ENCODE measurements at places on chromosomes 3 and 15.

DNA sequence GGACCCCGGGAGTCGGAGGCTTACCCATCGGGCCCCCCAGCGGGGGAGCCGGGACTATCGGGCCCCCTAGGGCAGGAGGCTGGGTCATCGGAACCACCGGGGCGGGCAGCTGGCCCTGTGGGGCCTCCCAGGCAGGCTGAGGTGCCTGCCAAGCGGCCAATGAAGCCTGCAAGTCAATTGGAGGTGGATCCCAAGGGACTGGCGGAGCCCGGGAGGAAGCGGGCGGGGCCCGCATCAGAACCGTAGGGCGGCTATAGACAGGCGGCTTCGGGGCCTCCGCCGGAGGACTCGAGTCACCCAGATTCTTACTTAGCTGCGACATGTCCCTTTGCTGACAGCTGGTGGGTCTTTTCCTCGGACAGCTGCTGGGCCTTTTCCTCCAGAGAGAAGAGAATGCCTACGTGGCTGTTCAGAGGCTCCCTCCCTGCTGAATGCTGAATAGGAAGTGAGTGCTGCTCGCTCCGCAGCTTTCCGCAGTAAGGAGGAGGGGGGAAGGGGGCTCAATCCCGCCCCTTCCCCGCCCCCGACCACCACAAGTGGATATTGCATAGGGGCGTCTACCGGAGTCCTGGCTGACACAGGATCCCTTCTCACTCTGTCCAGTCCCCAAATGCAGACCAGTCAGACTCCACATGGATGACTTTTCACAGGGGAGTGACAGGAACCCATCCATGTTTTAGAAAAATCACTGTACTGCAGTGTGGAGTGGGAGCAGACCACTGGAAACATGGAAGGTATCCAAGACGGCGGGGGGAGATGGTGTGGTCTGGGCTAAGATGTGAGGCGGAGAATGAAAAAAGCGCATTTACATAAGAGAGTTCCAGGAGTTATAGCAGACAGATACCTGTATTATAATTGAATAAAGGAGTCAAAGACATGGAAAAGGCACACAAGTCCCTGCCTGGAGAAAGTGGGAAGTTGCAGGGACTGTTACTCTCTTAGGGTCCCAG is at the start of gene MAGEL2:
Gene MAGEL2, minus strand, starts transcription at position 447 of the 950 bp plus-strand sequence. Its CDS starts 125 bp downstream, at position 322.
- DNase-seq = no peak

- DNase-seq = no peak
These were observed 199.3 kb upstream of the BCL6 start for GRCh38 chr3:187944390-187945179.

DNA sequence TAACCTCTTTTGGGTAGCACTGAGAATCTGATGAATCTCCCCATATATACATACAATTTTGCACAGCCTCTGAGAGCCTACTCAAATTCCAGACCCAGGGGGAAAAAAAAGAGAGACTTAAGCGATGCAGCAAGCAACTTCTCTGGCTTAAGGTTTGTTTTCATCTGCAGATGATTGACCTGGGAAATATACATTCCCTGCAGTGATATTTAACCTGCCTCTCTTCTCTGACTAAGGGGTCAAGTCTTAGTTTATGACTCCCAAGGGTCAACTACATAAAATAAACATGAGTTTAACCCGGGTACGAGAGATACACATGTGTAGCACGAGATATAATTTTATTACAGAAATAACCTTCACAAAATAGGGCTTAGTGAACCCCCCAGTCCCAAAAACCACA is 737.8 kb downstream of the TUSC7 start:
- DNase-seq = no peak

- DNase-seq = no peak
These were observed 400.4 kb upstream of the TGFBR2 start for GRCh38 chr3:30206051-30206450.
